ENCODE measurements at places on chromosomes 7 and 10.

- DNase-seq, result no peak
These were observed 1.2 kb downstream of the VCL start for GRCh38 chr10:73998929-73999691.

- DNase-seq, result no peak
These were observed 239.7 kb downstream of the WDR37 start for GRCh38 chr10:1295756-1296480.

DNA sequence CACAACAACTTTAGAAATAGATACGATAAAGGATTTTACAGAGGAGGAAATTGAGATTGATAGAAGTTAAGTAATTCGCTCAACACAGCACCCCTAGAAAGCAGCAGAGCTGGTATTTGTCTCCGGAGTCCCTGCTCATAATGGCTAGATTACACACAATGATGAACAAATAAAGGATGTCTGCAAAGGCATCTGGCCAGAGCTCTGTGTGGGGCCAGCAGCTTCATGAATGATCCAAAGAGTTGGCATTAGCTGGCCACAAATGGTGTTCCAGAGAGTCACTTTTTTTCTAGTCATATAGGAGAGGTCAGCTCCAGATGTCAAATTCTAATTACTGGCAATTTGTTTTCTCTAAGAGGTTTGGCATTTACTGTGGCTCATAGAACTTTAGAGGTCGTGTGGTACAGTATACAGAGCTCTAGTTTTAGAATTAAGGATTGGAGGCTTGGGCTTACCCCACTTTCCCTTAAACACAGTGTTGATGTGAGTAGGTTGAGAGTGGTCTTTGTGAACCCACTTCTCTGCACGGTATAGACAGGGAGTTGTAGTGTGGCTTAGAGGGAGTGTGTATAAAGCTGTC, 186.2 kb downstream of the BICC1 start:
- no peak for DNase-seq

GRCh38 chr10:51031950-51032349, 42.3 kb upstream of the PRKG1 start:
- DNase-seq, result no peak

GRCh38 chr7:43439631-43440401, 143.1 kb upstream of the STK17A start:
- no peak for DNase-seq

DNA sequence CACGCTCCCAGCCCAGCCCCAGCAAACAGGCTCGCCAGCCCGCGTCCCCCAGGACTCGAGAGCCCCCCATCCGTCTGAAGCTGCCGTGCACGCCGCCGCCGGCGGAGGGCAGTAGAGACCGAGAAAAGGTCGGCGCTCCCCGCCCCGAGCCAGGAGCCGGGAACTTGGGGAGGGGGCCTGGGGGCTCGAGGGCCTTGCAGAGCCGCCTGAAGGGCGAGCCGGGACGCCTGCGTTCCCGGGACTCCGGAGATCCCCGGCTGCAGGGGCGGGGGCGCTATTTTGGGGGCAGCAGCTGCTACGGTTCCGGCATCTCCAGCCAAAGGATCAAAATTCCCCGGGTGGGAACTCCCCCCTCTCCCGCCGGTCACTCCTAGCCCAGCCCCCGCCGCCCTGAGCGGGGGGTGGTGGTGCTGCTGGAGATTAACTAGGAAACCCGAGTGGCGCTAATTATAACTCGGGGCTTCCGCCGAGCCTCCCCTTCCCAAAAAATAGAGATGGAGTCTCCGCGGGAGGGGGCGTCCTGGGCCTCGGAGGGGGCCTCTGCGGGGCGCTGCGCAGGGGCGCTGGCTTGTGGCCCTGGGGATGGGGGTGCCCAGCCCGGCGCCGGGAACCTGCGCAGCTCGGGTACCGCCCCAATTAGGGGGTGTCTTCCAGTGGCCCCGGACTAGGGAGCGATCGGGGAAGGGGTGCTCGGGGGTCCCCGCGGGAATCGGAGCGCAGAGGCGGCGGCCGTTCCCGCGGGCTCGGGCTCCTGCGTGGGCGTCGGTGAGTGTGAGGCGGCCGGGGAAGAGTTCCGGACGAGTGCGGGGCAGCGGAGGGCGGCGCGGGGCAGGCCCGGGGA, 608 bp downstream of the ACHE start:
- DNase-seq, result no peak
